Activated CD4-positive, alpha-beta T cell treated with anti-CD3 and anti-CD28 coated beads, Interleukin-2, amount 50 U/mL, for 4 hours (primary cell): ENCODE measurements at places on chromosomes 16 and 17.

GRCh38 chr17:54983260-54983659 is 14.7 kb downstream of the STXBP4 start:
- no peak for DNase-seq

DNA sequence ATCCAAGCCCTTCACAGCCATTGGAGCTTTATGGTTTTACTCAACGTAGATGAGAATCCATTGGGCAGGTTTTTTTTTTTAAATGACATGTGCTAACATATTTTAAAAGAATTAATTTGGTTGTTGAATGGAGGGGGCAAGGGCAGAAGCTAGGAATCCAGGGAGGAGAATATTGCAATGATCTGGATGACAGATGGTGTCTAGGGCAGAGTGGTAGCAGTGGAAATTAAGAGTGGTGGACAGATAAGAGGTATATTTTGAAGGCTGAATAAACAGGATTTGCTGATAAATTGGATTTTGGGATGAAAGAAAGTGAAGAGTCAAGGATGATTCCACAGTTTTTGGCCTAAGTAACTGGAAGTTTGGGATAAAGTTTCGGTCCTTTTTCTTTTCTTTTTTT is 54.8 kb upstream of the DHX40 start:
- DNase-seq = no peak

DNA sequence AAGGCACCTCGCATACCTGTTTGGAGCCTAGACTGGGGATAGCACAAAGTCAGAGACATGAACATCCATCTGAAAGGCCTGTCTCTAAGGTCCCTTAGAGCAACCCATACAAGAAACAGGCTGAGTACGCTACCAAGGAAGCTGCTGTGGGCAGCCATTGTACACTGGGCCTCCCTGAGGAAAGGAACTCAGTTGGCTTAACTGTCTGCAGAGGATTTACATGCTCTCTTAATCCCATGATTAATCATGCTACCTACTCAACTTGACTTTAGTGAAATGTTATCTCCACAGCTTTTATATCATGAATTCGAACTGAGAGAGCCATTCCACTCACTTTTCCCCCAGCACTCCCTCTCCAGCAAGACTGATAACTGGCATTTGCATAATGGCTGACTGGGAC is 26.0 kb downstream of the PHLPP2 start:
- no peak for DNase-seq

- DNase-seq = no peak
Observed at GRCh38 chr16:2235695-2236336, 428 bp upstream of the DNASE1L2 start.

DNA sequence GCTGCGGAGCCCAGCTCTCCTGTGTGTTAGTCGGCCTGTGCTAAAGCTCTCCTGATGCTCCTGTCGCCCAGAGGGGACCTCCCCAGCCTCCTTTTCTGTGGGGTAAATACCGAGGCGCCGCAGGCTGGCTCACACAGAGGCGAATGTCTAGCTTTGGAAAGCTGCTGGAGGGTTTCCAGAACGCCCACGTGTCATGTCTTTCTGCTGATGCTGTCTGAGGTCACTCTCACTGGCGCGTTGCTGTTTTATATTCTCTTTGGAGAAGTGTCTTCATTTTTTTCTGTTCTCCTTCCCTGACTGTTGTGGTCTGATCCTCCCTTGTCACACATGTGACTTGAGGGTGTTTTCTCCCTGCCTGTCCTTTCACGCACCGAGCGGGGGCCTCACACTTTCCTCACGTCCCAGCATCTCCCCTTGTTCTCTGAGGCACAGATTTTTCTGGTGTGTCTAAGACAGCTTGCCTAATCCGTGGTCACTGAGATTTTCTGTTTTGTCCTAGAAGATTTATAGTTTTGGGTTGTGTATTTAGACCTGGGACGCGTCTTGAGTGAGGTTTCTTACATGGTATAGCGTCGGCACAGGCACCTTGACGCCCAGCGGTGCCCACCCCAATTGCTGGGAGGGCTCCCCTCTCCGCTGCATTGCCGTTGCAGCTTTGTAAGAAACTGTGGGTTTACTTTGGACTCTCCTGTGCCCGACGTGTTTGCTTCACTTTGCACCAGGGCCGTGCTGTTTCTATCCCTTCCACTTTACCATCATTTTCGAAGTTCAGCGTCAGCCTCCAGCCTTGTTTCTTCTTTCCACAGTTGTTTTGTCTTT is 92.1 kb upstream of the ZNF750 start:
- no peak for DNase-seq

DNA sequence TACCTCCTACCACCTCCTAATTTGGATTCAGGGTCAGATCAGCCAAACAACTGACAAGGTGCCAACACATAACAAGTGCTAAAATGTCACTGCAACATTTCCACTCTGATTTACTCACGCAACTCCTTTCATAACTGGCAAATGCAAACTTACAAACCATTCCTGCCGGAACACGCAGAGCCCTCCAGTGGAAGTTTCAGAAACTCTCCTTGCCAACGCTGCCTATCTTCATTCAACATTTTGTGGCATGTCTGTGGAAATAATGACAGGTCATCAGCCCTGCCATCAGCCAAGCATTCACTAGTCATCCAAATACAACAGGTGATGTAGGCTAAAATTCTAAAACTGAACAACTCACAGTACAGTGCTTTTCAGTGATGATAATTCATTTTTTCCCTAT is 37.7 kb upstream of the OR3A1 start:
- no peak for DNase-seq

DNA sequence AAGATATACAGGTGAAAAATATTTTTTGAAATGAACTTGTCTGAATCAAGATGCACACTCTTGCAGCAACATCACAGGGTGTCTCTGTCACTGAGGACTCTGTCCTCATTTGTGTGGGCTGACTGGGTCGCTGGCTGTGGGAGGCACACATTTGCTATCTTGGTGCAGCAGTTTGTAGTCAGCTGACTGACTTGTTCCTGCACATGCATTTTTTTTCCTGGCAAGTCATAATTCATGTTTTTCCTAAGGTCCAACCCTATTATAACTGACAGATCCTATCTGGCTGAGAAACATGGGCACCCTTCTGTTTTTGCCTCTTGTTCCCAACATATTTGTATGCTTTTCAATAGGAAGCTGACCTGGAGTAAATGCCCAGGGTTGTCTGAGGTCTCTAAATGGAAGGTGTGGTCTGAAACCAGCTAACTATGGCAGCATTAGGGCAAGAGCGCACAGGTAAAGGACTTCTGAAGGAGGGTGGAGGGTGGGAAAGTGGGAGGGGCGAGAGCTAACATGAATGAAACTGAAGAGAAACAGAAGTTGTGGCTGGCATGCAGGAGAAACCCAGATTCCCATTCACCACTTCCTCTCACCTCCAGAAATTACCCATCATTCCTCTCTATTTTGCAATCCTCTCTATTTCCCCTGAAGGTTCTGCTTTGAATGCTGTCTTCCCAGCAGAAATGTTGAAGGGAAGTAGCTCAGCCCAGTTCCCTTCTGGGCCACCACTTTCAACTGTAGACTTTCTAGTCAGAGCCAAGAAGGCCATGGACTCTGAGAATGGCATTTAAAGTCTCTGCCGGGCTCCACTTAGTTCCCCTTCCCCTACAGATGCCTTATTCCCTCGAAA is 166.1 kb downstream of the PRKCA start:
- no peak for DNase-seq

- no peak for DNase-seq
Observed at GRCh38 chr16:85863384-85863774, 35.6 kb upstream of the IRF8 start.

DNA sequence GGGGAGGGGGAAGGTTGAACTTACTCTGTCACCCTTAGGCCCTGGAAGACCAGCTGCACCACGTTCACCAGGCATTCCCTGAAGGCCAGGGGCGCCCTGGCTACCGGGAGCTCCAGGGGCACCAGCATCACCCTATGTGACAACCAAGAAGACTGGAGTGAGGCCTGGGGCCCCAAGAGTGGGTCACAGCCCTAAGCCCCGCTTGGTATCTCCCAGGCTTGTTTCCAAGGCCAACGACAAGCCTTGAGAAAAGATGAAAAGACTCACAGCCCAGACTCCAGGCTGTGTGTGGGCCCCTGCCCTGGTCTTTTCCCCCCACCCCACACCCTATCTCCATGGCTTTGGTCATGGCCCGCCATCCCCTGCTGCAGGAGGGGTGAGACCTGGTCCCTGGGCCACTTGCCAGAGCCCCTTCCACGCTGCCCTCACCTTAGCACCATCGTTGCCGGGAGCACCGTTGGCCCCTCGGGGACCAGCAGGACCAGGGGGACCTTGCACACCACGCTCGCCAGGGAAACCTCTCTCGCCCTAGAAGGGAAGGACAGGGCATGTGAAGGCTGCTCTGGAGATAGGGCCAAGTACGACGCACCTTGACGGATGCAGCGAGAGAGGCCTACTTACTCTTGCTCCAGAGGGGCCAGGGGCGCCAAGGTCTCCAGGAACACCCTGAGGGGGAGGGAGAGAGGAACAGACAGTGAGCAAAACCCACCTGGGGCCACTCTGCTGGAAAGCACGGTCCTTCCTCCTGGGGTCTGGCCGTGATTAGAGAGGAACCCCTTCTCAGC is 9.9 kb downstream of the COL1A1 start:
- no peak for DNase-seq

- DNase-seq = no peak
Observed at GRCh38 chr17:67642488-67642887, 75.2 kb upstream of the NOL11 start.

- no peak for DNase-seq
Observed at GRCh38 chr16:55508271-55508921, 476 bp upstream of the LPCAT2 start.

GRCh38 chr17:20200016-20200795 is 191.0 kb downstream of the SPECC1 start:
- no peak for DNase-seq

DNA sequence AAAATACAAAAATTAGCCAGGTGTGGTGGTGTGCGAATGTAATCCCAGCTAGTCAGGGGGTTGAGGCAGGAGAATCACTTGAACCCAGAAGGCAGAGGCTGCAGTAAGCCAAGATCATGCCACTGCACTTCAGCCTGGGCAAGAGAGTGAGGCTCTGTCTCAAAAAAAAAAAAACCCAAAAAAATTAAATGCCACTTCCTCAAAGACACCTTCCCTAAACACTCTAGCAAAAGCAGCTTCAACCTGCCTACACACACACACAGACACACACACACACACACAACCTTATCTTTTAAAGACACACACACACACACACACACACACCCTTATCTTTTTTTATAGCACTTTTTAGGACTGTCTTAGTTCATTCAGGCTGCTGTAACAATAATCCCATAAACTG is 201.7 kb upstream of the PSMD7 start:
- no peak for DNase-seq

DNA sequence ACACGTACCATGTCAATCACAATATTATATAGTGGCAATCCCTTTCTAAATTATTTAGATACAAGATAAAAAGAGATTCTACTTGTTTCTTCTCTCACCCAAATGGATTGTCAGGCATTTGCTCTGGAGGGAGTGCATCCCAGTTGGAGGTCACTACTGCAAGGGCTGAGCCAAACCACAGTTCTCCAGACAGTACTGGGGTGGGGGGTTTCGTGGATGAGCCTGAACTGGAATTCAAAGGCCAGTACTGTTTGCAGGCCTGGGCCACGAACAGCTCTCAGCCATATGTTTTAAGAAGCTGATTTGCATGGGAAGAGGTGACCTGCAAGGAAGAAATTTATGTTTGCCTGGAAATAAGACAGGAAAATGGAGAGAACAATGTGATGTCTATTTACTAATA is 314.9 kb downstream of the PMP22 start:
- no peak for DNase-seq

GRCh38 chr16:4703906-4704305 is 10.5 kb downstream of the NUDT16L1 start:
- no peak for DNase-seq

DNA sequence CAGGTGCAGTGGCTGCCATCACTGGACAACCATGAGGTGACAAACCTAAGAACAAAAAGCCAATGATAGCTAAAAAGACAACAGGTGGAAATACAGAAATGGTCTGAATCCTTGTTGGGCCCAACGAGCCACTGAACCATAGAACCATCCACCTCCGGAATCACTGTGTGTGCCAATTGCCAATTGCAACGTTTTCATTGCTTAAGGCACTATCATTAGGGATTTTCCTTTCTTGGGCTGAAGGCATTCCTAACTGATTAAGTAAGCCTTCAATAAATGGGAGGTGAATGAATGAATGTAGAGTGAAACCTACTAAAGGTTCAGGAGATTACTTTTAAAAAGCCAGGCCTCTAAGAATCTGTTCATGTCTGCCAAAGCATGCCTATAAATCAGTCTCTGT is 3.6 kb downstream of the USP31 start:
- DNase-seq = no peak

DNA sequence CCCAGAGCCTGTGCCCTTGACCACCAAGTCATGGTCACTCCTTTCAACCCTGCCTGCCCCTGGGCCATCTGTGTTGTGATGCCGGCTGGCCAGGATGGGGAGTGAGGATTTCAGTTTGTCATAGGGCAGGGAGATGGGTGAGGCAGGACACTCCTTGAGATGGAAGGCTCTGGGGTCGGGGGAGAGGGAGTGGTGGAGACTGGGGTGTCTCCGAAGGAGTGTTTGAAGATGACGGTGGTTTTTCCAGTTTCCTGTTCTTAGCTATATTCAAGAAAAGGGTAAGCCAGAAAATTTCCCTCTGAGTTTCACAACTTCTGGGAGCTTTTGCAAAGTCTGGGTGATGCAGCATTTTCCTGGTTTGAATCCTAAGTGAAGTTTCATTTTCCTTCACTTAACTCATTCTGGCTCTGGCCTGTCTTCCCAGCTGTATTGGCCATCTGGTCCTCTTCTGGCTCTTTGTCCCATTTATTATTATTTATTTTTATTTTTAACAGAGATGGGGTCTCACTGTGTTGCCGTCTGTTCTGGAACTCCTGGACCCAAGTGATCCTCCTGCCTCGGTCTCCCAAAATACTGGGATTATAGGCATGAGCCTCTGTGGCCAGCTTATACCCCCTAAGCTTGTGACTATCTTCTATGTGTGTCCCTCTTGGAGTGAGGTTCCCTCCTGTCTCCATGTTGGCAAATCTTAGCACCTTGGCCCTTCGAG is 27.7 kb downstream of the ABCC1 start:
- DNase-seq = no peak

DNA sequence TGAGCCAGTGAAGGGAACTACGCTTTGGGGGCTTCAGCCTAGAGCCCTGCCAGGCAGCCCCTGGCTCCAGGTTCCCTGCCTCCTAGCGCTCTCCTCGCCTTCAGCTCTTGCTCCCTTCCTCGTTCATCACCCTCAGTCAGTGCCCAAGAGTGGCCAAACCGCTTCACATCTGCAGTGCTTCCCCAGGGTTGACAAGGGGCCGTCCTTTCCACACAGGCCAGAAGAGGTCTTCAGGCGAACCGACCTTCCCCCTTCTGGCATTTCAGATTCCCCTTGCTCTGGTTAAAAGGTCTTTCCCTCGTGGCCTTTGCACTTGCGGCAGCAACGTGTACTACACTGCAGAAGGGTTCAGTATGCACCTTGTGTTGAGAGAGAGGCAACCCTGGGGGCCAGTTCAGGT is 4.1 kb downstream of the RASD1 start:
- DNase-seq = no peak

DNA sequence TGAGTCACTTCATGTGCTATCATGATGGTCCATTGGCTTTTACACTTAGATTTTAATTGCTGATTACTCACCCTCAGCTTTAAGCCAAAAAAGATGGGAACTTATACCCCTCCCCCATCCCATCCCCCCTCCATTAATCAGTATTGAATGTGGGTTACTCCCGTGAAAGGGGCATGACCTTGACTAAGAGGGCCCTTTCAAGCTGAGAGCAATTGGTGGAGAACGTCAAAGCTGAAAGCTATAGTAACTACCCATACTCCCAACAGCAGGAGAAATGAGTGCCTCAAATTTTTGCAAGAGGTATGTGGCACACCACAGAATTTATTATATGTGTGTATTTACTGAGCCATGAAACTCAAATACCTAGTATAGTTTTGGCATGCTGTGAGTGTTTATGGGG is 99.7 kb upstream of the CDH8 start:
- no peak for DNase-seq
